ENCODE measurements at places on chromosomes 12 and 14.
A peak's percentile ranks its signal among the peaks of the same experiment; 100 is the strongest.

DNA sequence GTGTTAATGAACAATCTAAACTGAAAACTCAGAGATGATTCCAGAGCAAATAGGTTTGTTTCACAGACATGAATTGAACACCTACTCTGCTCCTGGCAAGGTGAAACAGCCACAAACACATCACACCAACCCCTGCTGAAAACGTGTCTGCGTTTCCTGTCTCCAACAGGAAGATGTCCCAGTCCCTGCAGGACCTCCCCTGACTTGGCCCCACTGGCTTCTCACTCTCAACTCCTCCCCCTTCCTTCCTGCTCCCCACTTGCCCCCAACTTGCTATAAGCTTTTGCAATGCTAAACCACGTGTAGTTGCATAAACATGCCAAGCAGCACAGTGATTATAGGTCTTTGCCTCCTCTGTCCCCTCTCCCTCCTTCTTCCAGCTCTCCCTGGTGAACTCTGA lies 567.6 kb downstream of the BCL11B start:
- peak; percentile 11 for DNase-seq

DNA sequence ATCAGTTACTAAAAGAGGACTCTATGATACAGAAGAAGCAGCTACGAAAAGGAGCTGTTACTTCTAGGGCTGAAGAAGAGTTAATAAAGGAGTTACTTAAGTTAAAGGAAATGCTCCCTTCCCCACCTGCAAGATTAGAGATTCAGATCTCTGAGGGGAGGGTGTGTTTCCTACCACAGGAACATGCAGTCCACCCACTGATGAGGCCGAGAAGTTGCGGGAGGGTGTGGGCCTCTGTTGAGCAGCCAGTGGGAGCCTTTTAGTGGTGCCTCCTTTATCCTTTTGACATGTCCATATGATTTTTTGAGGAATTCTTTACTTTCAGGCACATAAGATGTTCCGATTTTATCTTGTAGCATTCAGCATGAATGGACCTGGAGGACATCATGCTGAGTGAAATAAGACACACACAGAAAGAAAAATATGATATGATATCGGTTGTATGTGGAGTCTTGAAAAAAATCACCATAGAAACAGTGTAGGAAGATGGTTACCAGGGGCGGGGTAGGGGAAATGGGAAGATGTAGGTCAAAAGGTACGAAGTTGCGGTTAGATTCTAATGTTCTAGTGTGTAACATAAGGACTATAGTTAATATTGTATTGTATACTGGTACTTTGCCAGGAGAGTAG lies 4.4 kb upstream of the M6PR start:
- peak; percentile 46 for DNase-seq

GRCh38 chr14:54785778-54786770 lies 116.6 kb downstream of the GCH1 start:
- DNase-seq = no peak

- DNase-seq = no peak
These were observed 125.1 kb downstream of the CRADD start for GRCh38 chr12:93802293-93802692.

GRCh38 chr14:106879241-106879640 lies 1352.9 kb downstream of the TMEM121 start:
- DNase-seq = peak; percentile 83

DNA sequence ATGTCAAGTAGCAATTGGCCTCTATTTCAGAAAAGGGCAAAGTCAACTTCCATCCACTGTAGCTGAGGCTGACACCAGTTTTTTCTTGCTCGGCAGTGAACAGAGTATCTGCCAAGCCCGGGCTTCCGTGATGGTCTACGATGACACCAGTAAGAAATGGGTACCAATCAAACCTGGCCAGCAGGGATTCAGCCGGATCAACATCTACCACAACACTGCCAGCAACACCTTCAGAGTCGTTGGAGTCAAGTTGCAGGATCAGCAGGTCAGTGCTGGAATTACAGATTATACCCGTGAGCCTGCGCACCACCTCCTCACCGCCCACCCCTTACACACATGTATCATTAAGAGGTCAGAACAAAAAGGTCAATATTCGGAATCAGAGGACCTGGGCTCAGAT lies 19.4 kb downstream of the EVL start:
- DNase-seq = no peak

- no peak for DNase-seq
These were observed 181.3 kb upstream of the SLC38A2 start for GRCh38 chr12:46553911-46554310.

GRCh38 chr12:71447691-71448132 lies 8.1 kb downstream of the LGR5 start:
- DNase-seq = no peak

DNA sequence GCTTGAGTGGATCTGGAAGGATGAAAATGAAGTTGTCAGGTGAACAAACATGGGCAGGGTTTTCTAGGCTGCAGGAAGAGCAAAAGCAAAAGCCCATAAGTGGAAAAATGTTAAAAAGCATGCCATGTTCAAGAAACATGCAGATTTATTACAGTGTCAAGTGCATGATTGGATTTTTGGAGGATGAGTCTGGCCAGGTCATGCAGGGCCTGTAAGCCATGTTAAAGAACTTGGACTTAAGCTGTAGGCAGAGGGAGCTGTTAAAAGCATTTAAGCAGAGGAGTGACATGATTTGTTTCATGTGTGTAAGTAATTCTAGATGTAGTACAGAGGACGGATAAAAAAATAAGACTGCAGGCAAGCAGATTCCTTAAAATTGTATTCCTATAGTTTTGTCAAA lies 16.3 kb upstream of the SINHCAF start:
- no peak for DNase-seq

GRCh38 chr14:52391881-52392615 lies 77.9 kb downstream of the PTGER2 start:
- DNase-seq = no peak

All from activated CD4-positive, alpha-beta T cell treated with anti-CD3 and anti-CD28 coated beads for 48 hours (primary cell).